ENCODE measurements at places on chromosomes 5 and 9.

DNA sequence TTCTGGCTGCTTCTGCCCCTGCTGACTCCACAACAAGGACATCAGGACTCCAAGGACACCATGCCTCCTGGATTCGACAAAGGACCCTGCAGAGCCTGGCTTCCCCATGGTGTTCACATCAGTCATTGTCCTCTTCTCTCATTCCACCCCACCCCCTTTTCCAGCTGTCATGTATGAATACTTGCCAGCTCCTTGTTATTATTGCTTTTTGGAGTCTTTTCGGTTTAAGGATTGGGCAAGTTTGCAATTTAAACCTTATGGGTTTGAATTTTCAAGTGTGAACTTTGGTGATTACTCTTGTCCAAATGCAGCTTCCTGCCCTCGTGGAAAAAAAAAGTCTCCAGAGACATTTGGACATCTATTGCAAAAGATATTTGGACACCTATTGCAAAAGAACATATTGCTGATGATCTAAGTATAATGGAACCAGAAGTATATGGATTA lies 14.2 kb upstream of the LVRN start:
- DNase-seq = no peak

DNA sequence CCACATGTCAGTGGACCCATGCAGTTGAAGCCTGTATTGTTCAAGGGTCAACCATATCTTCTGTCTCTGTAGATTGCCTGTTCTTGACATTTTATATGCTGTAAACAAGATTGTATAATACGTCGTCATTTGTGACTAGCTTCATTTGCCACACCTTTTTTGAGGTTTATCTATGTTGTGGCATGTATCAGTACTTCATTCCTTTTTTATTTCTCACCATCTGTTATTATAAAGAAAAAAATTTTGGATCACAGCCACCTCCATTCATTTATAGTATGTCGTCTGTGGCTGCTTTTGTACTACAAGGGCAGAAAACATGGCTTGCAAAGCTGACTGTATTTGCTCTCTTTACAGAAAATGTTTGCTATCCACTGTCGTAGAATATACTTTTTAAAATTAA lies 72.4 kb downstream of the TEK start:
- DNase-seq = no peak

- no peak for DNase-seq
Observed at GRCh38 chr5:155082401-155082800, 68.8 kb downstream of the KIF4B start.

DNA sequence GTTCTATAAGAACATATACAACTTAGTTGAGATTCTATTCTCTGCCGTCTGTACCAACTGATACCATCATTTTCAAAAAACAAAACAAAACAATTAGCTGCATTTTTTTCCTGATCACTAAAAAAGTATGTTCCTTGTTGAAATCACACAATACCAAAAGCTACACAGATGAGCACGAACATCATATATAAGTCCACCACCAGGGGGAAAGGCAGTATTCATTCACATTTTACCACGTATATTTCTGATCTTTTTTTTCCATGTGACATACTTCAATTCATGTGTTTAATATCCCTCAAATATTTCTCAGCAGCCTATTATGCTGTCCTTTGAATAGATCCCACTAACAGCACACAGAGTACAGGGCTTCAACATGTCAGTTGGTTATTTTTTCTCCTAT lies 40.6 kb downstream of the IRX2 start:
- DNase-seq = no peak

GRCh38 chr9:135791431-135792267 lies 89.7 kb downstream of the KCNT1 start:
- no peak for DNase-seq

DNA sequence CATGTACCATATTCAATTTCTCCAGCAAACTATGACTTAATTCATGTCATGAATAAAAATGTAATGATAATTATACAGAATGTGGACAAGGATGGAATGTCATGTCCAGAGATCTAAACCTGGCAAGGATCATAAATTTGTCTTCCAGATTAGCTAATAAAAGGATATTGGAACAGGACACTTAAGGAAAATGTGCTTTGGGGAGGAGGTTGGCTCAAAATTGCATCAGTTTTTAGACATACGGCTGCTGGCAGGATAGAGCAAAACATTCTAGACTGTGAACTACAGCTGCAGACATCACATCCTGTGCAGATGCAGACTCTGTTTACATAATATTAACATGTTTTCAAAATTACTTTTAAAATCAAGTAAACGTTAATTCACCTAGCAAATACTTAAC lies 248.4 kb downstream of the TLR4 start:
- DNase-seq = no peak

- DNase-seq = no peak
Observed at GRCh38 chr9:134689321-134690181, 47.9 kb downstream of the COL5A1 start.

- DNase-seq = no peak
Observed at GRCh38 chr9:121160025-121160424, 41.6 kb downstream of the RAB14 start.

DNA sequence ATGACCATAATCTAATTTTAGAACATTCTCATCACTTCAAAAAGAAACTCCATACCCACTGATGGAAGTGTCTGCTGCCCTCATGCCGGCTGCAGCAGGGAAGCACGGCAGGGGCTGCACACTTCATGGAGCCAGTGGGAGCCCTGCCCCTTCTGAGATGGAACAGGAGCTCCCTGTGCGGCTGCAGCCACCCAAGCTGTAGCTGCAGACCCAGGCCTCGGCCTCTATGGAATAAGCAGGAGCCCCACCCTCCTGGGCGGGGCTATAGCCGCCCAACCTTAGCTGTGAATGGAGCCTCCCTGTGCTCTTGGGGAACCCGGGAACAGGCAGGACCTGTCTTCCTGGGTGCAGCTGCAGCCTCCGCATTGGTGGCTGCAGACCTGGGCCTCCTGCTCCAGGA lies 128.5 kb downstream of the NUDT12 start:
- no peak for DNase-seq

DNA sequence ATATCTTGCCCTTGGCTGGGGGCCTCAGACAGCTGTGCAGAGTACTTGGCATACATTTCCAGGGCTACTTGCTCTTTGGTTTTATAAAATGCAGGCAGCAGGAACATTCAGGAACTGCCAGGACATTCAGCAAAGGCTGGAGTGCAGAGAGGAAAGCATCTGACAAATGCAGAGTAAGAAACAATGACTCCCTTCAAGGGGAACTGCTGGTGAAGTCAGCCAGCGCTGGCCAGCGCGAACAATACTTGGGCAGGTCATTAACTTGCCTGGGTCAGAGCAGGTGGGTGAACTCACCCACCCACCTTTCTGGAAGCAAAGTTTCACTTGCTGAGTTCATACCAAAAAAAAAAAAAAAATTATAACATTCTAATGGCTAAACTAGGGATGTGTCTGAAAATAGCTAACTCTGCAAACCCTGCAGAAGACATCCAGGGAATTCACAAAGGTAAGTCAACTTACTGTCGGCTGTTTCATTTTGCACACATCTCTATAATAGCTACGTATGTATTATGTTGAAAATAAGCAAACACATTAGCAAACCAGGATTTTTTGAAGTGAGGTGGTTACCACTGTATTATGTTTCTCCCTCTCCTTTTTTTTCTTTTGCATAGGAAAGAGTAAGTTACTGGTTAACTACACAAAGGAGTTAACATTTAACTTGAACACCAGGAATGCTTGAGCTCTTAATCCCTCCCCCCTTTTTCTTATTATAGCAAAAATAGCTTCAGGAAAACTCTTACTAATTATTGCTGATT lies 152.2 kb downstream of the GLIS3 start:
- no peak for DNase-seq

DNA sequence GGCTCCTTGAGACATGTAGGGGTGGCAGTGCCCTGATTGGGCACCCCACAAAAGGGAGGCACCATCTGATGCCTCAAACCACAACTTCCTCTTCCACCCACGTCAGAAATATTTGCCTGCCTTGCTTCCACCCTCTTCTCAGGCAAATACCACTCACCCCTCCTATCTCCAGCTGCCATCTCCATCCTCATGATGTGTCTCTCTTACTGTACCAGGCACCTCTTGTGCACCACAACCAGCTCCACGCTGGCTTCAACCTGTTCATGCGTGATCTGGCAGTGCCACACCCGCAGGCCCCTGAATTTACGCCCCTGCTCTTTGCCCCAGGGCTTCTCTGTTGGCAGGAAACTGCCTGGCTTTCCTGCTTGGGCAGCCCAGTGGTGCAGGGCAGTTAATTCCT lies 87.8 kb upstream of the HSPA9 start:
- DNase-seq = no peak

DNA sequence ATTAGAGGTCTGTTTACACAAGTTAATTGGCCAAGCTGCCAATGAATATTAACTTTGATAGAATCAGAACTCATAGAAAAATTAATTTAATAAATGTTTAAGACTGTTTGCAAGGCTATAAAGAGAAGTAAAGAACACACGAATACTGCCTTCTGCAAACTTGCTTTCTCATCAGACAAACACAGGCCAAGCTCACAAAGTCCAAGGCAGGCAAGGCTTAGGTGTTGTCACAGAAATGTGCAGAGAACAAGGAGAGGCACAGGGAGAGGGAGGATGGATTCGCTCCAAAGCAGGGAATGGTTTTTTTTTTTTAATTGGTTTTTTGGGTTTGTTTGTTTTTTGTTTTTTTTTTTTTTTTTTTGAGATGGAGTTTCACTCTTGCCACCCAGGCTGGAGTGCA lies 43.4 kb downstream of the RETREG1 start:
- no peak for DNase-seq

DNA sequence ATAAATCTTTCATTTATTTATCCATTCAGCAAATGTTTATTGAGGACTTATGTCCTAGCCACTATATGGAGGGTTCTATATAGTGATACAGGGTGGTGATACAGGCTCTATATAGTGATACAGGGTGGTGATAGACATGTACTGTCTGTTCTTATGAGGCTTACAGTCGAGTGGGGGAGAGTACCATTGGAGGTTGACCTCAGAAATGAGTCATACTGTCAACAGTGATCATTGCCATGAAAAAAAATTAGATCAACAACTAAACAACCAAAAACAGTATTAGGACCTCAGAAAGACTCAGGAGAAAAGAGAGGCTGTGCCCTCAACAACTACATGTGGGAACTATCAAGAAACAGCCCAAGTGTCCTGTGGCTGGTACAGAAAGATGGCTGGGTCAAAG lies 22.0 kb downstream of the PAPPA start:
- DNase-seq = no peak

- DNase-seq = no peak
Observed at GRCh38 chr9:101791938-101792337, 53.5 kb upstream of the GRIN3A start.

DNA sequence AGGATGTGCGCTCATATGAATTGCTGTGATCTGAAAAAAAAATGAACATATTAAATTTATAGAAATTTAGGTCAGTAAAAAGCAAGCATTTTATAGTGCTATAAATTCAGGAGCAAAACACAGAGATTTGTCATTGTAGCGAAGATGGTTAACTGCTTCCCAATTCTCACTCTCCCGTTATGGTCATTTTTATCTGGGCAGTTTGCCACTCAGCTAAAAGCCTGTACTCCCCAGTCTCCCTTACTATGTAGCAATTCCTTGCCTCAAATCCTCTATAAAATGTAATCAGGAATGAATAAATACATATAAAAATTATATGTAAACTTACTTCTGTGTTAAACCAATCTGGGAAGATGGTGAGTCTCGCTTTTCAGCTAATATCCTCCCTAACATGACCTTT lies 471.5 kb downstream of the HINT1 start:
- no peak for DNase-seq

DNA sequence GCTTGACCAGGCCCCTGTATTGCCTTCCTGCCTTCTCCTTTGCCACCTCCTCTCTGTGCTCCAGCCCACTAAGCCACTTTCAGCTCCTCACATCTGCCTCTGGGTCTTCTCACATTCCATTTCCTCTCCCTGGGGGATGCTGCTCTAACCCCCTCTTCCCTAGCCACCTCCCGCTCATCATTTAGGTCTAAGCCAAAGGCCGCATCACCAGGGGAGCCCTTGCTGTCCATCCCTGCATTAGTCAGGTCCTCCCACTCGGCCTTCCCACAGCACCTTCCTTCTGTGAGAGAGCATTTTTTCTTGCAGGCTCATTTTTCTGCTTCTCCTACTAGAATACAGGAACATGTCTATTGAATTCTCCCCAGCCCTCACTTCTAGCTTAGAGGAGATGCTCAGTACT lies 72.6 kb upstream of the GALNT10 start:
- DNase-seq = no peak

GRCh38 chr5:93192683-93193082 lies 388.3 kb downstream of the NR2F1-AS1 start:
- DNase-seq = no peak

DNA sequence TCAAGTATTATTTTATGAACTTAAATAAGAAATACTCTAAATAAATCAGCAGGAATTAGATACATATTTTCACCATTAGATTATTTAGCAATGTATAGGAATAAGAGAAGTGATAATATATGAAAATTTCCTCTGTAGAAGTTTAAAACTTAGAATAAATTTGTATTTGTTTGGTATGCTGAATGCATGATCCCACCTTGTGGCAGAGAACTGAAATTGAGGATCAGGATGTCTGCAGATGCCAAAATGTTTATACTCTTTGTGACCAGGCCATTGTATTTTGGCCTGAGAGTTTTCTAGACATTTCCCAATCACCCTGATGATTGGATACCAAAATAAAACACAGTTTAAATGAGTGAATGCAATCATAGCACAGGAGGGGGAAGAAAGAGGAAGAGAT lies 6.3 kb downstream of the TYRP1 start:
- DNase-seq = no peak

DNA sequence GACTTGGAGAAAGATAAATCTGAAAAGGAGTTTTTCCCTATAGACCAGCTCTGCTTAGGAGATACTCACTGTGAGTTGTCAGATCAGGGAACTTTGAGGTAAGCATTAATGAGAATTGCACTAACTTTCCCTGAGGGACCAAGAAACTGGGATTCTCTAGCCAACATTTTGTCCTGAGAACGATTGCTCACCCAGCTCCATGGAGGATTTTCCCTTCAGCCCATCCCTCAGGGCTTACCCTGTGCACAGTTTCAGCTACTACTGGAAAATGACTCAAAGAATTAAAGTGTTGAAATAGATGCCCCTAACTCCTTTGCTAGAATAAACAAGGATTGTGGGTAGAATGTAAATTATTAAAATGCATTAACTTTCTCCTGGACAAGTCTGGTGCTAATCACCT lies 237.2 kb upstream of the IL12B start:
- DNase-seq = no peak

DNA sequence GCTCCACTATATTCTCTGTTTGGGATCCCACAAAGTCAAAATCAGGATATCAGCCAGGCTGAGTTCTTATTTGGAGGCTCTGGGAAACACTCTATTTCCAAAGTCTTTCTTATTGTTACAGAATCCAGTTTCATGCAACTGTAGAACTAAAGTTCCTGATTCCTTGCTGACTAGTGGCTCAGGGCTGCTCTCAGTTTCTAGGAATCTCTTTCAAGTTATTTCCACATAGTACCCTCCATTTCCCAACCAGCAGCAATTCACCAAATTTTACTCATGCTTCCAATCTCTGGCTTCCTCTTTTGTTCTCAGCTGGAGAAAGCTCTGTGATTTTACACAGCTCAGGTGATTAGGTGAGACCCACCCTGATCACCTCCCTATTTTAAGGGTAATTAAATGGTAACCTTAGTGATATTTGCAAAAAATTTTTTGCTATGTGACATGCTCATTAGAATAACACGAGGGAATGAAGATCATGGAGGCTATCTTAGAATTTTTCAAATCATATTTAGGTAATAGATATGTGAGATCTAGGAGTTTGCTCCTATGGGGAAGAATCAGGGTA lies 794.9 kb upstream of the ARRDC3 start:
- no peak for DNase-seq

GRCh38 chr9:116323012-116323411 lies 169.4 kb downstream of the PAPPA start:
- no peak for DNase-seq

- no peak for DNase-seq
Observed at GRCh38 chr5:137734962-137735554, 831 bp downstream of the KLHL3 start.

All from stimulated activated CD4-positive, alpha-beta T cell treated with anti-CD3 and anti-CD28 coated beads, Interleukin-1b, Interleukin-23, amount 100 ng/mL, for 1 hour (primary cell).